ENCODE measurements at places on chromosomes 2 and 18. TPM values are rescaled to one million over a fixed set of nuclear protein-coding genes. Genes with fewer than 3 reads are reported as not detected.

Gene MRPS9
- 59.6 TPM for polyA plus RNA-seq

Gene SERPINB4
- polyA plus RNA-seq = 0.23 TPM

Gene DSG2
- 45.7 TPM for polyA plus RNA-seq

Gene DPYSL5
- 2.3 TPM for polyA plus RNA-seq

Gene DDX18
- polyA plus RNA-seq = 59.6 TPM

Gene ACTR2
- 241 TPM for polyA plus RNA-seq

DNA sequence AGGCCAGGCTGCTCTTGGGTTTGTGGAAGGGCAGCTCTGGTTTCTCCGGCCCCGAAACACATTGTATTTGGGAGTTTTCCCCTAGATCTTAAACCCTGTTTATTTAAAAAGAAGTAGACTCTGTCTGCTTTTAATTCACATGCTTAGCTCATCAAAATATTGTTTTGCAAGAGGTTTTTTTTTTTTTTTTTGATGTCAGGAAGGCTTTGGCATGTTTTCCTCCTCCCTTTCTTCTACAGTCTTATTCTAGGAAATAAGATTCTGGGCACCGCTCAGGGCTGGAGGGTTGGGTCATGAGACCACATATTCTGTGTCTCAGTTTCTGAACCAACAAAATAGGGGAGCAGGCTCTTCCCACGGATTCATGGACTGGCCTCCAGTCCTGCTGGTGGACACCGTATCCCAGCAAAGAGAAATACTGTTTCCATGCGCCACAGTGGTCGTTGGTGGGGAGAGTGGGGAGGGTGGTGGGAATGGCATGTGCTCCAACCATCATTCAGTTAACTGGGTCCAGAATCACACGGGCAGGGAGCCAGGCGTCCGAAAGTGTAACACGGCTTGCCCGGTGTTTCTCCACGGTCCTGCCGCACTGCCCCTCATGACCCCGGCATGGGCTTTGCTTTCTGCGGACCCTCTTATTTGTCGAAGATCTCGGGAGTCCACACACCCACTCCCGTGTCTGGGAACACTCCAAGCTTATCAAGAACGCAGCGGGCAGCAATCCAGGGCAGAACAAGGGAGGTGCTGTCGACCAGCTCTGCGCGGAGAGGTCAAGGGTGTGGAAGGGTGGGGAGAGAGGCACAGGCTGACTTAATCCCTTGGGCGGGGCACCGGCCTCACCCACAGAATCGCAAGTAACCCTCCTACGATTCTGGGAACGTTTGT, 176.7 kb downstream of the GLI2 start:
- no peak for DNase-seq

DNA sequence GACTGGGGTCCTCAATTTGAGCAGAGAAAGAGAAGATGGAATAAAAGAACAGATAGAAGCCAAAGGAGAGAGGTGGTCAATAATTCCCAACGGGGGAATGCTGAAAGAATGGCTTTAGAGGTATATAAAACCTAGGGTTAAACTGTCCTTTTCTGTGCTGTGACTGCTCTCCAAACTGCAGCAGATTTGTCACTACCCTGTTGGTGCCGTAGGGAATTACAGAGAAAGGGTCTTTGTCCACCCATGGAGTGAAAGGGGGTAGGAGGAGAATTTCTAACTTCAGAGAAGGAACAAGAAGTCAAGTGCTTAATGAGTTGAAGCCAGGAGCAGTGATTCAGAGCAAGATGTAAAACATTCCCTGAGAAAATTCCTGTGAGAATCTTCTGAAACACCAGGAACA, 486.5 kb downstream of the NUP35 start:
- DNase-seq = no peak

GRCh38 chr18:46152436-46152807, 48.2 kb downstream of the HAUS1 start:
- DNase-seq = no peak

DNA sequence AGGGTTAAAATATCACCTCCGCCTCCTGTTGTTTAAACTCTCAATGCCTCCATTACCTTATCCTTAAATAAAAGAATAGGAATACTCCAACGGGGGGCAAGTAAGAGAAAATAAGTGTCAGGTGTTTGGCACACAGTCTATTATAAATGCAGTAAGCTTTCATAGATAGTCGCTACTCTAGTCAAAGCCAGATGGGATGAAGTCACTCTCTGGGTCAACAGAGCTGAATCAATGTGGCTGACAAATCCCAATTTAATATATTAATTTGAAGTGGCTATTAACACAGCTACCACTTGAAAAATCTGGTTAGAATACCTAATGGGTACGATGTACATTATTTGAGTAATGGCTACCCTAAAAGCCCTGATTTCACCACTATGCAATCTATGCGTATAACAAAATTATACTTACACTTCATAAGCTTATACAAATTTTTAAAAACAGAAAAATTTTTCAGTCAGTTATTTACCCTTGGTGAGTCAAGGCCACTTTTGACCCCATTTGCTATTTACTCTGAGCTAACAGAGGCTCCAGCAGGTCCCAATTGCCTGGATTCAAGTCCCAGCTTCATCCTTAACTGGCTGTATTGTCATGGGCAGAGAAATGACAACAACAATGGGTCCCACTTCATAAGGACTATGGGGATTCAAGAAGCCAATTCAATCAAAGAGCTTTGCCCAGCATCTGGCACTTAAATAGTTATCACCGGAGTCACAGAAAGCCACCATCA, 167.5 kb upstream of the PID1 start:
- no peak for DNase-seq

DNA sequence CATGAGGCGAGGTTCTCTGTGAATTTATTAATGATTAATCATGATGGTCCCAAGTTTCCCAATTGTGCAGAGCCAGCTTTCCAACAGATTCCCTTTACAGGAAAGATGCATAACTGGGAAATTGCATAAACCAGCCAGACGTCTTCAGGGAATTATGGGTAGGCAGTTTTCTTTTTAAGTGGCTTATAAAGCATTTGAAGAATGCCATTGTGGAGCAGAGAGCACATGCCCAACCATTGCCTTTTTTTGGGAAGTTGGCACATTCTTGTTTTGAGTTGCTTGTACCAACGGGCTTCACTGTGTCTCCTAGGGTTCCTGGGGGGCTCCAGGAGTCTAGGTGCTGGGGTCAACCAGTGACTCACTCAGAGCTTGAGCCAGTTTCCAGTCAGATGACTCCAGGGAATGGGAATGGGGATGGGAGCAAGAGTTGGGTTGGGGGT, 231.7 kb upstream of the FOSL2 start:
- no peak for DNase-seq

DNA sequence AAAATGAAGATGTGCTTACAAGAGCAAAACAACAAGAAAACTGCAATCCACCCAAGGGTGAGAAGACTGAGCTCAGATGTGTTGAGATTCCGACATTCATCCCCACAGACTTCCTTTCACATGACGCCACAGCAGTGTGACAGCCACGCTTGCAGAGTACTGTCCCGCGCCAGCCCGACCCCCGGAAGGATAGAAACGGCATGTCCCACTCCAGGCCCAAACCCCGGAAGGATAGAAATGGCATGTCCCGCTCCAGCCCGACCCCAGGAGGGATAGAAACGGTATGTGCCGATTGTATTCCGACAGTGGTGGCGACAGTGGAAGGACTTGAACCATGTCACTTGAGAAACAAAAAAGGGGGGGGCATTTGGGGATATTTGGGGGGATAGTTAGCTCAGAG, 119.1 kb upstream of the PXDN start:
- DNase-seq = no peak

- DNase-seq = no peak
These were observed 215.6 kb upstream of the PKDCC start for GRCh38 chr2:41832218-41832617.

- no peak for DNase-seq
These were observed 85.8 kb upstream of the FAM237A start for GRCh38 chr2:206556357-206556949.

DNA sequence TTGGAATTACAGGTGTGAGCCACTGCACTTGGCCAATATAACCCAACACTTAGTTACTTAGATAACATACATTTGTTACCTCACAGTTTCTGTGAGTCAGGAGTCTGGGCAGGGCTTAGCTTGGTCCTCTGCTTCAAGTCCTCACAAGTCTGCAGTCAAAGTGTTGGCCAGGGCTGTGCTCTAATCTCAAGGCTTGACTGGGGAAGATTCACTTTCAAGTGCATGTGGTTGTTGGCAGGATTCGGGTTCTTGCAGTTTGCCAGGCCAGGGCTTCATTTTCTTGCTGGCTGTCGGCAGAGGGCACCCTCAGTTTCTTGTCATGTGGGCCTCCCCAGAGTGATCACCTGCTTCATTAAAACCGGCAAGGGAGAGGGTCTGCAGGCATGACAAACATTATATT, 103.7 kb downstream of the SLC4A3 start:
- DNase-seq = no peak

GRCh38 chr2:223944166-223944702, 901 bp downstream of the WDFY1 start:
- no peak for DNase-seq

GRCh38 chr2:392181-392925, 104.5 kb upstream of the ALKAL2 start:
- DNase-seq = no peak

DNA sequence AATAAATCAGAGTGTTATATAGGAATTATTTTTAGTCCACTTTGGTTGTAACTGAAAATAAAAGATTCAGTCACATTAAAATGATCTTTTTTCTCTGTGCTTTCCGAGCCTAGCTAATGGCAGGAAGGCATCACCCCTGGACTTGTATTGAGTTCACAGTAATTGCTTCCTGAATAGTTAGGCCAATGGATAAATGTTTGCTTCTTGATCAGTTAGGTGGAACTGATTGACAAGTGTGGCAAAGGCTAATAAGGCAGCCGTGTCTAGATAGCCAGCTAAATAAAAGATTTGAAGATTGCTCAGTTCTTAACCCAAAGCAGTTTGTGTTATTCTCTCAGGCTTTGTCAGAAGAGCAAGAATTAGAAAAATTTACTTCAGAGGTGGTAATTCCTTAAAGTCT, 20.8 kb downstream of the FAM171B start:
- DNase-seq = no peak

GRCh38 chr18:36697905-36698304, 130.9 kb downstream of the TPGS2 start:
- no peak for DNase-seq

GRCh38 chr2:113920996-113921395, 31.1 kb downstream of the ACTR3 start:
- no peak for DNase-seq

GRCh38 chr2:96775160-96775559, 14.5 kb downstream of the CNNM4 start:
- DNase-seq = no peak

DNA sequence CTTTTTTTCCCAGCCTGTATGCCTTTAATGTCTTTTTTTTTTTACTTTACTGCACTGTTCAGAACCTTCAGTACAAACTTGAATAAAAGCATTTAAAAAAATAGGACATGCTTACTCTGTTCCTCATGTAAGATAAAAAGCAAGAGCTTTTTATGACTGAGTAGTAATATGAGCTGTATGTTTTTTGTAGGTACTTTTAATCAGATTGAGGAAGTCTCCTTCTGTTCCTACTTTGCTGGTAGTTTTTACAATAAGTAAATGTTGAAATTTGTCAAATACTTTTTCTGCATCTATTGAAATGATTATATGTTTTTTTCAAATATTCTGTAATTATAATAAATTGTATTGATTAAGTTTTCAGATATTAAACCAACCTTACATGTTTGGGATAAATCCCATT, 189.8 kb downstream of the FAM210A start:
- DNase-seq = no peak

DNA sequence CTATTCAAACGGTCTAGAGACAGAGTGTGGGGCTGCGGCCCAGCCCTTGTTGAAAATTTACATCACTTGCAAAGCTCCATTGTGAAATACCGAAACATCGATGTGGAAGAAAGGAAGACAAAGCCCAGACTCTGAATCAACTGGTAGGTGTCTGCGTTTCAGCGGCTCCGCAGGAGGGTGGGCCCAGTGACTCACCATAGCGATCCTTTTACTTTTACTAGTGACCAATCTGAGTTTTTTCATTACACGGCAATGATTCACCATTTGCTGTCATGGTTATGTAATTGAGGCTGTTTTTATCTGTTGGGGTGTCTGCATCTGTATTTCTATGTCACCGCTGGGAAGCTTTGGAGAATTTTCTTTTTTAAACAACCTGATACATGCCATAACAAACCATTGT, 66.6 kb upstream of the ODC1 start:
- DNase-seq = no peak

DNA sequence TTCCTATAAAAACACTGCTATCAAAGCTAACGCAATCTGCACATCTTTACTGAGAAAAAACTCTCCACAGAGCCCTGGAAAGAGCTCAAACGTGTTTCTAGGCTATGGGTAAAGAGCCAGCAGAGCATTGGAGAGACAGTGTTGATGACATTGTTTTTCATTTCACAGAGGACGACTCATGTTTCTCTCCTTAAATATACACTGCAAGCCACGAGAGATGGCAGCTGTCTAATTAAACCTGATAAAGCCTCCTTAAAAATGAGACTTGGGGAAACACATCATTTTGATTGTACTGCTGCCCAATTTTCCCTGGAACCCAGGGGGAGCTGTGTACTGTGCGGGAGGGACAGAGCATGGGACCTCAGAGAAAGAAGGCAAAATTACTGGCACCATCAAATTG, 294.3 kb upstream of the SETBP1 start:
- no peak for DNase-seq

DNA sequence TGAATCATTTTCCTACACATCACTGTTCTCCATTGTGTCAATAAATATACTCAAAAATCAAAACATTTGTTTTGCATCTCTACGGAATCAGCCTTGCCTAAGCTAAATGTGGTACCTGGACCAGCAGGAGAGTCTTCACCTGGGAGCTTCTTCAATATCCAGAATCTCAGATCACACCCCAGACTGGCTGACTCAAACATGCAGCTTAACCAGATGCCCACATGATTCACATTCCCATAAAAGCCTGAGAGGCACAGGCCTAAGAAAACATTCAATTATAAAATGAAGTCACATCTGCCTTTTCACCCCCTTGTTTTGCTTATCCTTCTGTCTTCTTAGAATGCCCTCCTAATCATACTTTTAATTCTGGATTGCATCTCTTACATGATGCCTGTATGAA, 1045.5 kb upstream of the NXPH2 start:
- DNase-seq = no peak

GRCh38 chr2:60840880-60841279, 40.5 kb upstream of the REL start:
- no peak for DNase-seq

GRCh38 chr2:239247401-239248245, 153.2 kb downstream of the HDAC4 start:
- DNase-seq = peak; percentile 63

All from left renal pelvis (tissue), 4 donors.